NCI-H460 (cell line): ENCODE measurements at places on chromosomes 11 and 22.
A peak's percentile ranks its signal among the peaks of the same experiment; 100 is the strongest.

GRCh38 chr11:87301785-87302540 is 264.2 kb downstream of the TMEM135 start:
- no peak for DNase-seq

GRCh38 chr11:131690362-131690761 is 319.9 kb downstream of the NTM start:
- no peak for DNase-seq

- no peak for DNase-seq
These were observed 37.2 kb downstream of the FAR1 start for GRCh38 chr11:13705710-13706109.

DNA sequence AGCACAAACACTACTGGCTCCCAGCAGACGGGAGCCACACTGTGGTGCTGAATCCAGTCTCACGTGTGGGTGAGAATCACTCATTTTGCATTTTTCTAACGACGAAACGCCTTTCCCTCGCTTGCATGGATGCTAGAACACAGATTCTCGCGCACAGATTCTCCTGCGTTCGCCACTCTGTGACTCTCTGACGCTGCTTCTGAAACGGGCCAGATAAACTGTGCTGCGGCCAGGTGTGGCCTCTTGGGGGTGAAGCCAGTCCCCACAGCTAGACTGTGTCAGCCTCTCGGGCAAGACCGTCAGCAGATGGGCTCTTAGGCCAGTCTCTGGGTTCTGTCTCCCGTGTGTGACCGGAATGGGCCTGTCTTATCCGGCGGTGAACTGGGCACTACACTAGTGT is 44.6 kb downstream of the TRMU start:
- DNase-seq, result no peak

- no peak for DNase-seq
These were observed 788 bp downstream of the CD82 start for GRCh38 chr11:44565953-44566949.

GRCh38 chr22:32411402-32411801 is 645 bp downstream of the RTCB start:
- no peak for DNase-seq

GRCh38 chr11:111797145-111797581 is 31.0 kb upstream of the PPP2R1B start:
- DNase-seq, result no peak

DNA sequence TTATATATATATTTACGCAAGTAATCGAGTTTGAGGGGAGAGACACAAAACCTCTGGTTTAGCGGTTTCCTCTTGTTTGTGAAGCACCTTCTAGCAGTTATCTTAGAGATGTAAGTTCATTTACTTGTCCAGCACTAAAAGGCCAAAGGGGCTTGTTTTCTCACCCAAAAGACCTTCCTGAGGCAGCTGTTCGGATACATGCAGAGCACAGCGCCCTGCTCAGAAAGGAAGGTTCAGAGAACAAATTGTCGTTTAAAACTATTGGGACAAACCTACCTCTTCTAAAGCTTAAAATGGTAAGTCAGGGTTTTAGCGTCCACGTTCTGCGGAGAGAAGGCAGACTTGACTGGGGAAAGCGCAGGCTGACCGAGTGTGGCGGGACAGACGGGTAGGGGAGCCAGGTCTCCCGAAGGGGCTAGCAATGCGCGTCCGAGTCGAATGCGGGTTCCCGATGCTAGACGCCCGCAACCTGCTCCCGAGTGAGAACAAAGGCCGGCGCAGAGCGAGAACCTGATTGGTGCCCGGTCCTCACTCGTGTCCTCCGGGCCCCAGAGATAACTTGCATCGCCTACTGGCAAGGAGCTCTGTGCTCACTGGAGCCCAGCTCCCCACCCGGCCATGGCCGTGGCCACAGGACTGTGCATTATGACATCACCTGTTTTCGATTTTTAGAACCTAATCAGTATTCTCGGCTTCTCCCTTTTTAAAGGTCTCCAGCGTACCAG is 1.0 kb upstream of the SESN3 start:
- no peak for DNase-seq

DNA sequence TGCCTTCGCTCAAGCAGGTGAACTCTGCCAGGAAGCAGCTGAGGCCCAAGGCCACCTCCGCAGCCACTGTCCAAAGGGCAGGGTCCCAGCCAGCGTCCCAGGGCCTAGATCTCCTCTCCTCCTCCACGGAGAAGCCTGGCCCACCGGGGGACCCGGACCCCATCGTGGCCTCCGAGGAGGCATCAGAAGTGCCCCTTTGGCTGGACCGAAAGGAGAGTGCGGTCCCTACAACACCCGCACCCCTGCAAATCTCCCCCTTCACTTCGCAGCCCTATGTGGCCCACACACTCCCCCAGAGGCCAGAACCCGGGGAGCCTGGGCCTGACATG is 123.4 kb downstream of the SEZ6L start:
- no peak for DNase-seq

DNA sequence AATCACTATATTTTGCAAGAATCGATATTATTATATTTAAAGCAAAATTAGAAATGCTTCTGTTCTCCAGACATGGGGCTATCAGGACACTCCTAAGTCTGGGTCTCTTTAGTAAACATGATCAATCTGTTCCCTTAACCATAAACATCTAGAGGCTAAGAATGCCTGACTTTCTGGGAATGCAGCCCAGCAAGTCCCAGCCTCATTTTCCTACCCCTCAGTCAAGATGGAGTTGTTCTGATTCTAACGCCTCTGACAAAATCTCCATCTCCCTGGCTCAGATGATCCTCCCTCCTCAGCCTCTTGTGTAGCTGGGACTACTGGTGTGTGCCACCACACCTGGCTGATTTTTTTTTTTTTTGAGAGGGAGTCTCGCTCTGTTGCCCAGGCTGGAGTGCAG is 35.0 kb downstream of the SLCO2B1 start:
- no peak for DNase-seq

GRCh38 chr22:27510024-27510423 is 291.5 kb downstream of the MN1 start:
- DNase-seq, result no peak

- DNase-seq, result no peak
These were observed 1356.2 kb downstream of the FAM181B start for GRCh38 chr11:81377418-81377817.

GRCh38 chr11:127274328-127274676 is 273.7 kb upstream of the KIRREL3 start:
- no peak for DNase-seq

DNA sequence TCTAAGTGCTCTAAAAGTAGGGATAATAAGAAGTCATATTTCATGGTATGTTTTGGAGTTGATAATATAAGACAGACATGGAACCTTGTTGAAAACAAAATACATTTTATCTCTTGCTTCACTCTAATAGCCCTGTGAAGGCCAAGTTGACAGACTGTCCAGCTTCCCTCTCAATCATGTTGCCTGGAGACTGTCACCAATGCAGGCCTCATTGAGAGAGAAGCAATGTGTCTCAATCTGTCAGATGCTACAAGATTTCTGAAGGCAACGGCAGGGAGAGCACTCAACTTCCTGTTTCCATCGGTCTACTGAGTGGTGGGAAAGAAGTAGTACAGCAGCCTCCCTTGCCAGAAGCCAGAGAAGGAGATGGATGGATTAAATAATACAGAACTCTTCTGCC is 23.6 kb upstream of the FJX1 start:
- DNase-seq, result no peak

DNA sequence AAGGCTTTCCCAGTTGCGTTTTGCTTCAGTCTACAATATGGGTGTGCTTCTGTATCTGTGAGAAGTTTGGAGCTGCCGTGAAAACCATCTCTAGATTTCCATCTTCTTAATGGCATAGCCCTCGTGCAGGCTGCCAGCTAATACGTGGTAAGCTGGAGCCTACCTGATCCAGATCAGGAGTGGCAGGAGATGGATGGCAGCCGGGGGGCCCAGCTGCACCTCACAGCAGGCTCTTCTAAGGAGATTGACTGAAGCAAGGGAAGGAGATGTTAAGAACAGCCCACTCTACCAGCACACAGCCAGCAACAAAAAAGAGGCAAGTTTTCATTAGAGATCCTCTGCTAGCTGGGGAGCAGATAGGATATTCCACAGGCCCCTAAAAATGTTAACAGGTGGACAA is 115.5 kb downstream of the MSANTD4 start:
- no peak for DNase-seq

DNA sequence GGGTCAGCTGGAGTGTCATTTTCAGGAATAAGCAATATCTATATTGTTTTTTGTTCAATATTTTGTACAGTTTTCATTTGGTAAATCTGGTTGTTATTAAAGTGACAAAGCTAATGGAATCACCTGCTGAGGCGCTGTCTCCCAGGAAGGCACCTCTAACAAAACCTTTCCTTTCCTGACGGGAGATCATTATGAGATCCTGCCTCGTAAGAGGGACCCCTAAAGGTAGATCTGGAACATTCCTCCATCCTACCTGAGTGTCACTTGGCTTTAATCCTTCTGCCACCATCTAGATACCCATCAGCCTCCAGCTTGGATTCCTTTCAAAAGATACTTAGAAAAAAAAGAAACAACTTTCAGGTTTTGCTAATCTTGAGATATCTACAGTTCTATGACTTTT is 157.7 kb downstream of the FAT3 start:
- DNase-seq, result no peak

DNA sequence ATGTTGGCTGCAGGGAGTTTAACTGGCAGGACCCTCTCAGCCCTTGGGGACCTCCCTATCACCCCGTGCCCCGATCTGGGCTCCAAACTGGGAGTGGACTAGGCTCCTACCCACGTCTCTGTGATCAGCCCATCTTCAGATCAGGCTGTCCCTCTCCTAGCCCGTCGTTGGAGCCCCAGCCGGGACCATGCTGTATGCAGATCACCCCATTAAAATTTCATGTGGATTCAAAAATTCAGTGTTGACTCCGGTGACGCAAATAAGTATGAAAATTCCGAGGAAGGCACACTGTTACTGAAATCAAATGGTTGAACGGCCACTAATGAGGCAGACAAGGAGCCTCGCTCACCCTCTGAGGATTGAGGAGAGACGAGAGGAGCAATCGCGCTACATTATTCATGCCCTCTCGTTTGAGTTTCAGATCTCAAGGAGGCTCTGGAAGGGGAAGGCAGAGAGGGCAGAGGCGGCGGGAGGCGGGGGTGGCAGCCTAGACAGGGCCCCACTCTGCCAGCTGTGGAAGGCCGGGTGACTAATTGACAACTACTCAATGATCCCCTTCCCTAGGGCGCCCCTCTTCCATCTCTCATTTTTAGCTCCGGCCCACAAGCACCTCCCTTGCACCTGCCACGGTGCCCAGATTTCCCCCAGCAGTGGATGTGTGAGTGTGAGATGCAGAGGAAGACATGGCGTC is 255.4 kb downstream of the MIAT start:
- DNase-seq, result no peak

- DNase-seq, result no peak
These were observed 46.8 kb downstream of the BBOX1 start for GRCh38 chr11:27087432-27087831.

DNA sequence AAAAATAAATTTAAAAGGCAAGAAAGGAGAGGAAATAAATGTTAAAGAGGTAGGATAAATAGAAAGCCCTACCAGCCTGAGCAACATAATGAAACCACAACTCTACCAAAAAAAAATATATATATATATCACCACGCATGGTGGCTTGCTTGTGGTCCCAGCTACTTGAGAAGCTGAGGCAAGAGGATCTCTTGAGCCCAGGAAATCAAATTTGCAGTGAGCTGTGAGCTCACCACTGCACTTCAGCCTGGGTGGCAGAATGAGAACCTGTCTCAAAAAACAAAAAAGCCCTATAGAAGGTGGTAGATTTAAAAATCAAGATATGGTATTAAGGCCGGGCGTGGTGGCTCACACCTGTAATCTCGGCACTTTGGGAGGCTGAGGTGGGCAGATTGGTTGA is 10.5 kb downstream of the NUCB2 start:
- DNase-seq, result no peak

DNA sequence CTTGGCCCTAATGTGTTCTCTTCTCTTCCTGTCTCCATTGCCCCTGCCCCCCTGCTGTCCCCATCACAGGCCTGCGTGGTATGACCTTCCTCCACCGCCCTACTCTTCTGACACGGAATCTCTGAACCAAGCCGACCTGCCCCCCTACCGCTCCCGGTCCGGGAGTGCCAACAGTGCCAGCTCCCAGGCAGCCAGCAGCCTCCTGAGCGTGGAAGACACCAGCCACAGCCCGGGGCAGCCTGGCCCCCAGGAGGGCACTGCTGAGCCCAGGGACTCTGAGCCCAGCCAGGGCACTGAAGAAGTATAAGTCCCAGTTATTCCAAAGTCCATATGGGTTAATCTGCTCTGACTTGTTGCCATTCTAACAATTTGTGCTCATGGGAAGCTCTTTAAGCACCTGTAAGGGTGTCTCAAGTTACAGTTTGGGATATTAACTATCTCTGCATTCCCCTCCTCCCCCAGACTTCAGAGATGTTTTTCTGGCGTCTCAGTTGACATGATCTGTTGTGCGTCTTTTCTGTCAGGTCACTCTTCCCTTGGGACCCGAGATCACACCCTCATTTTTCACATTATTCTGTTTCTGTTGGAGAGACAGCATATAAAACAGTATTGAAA is 60.0 kb downstream of the COMMD9 start:
- no peak for DNase-seq

DNA sequence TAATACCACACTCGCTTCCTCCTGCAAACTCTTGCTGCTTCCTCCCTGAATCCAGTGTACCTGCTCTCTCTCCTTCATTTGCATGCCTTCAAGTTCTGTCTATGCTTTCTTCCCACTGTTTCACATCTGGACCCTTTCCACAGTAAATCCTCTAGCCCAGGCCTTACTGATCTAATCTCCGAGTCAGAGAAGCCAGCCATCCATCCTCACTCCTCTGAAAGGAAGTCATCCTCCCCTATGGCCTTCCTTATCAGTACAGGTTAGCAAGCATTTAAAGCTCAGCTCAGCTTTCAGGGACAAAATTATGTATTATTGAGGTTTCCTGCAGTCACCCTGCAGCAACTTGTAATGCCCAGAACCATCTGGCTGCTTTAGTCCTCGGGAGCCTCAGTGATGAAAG is 116.1 kb downstream of the GALNT18 start:
- no peak for DNase-seq

DNA sequence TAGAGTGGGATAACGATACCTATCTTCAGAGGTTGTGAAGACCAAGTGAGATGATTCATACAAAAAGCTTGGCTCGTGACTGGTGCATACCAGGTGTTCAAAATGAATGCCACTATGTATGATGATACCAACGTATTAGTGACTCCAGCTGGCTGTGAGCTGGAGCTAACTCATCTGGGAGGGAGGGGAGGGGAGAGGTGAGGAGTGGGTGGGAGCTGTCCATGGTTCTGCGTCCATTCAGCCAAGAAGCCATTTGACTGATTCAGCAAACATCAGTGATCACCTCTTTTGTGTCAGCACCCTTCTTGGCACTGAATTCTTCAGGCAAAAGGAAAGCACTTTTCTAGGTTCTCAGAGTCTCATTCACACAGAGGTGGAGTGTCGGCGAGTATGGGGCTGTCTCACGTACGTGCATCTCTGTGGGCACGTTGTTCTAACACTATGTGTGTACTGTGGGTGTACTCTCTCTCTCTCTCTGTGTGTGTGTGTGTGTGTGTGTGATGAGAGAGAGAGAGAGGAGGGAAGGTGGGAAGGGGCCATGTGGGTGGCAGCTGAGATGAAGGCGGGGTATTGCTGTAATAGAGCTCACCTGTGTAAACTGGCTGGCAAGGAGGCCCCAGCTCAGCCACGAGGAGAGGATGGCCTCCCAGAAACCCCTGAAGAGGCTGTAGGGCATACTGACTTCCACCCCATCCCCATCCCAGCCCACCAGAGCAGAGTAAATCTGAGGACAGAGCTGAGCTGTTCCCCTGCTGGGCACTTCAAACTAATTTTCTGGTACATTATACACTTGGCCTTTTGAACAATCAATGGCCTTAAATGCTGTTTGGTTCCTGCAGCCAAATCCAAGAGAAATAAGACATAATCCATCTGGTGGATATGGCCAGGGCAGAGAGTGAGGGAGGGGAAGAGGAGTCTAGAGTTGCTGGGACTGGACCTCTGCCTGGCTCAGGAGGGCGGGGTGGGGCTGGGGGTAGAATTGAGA is 96.1 kb upstream of the THY1 start:
- DNase-seq, result peak; percentile 6
